ENCODE measurements at places on chromosomes 6 and 20. TPM values are rescaled to one million over a fixed set of nuclear protein-coding genes. Genes with fewer than 3 reads are reported as not detected.

The VGLL2 gene
- total RNA-seq, result not detected

The ECT2L gene
- total RNA-seq, result 0.51 TPM

The SCUBE3 gene
- total RNA-seq, result 0.61 TPM

The SKIC2 gene
- total RNA-seq, result 58.8 TPM

The CRIP3 gene
- not detected for total RNA-seq

The TBC1D32 gene
- total RNA-seq, result 10.5 TPM

The PTCRA gene
- total RNA-seq, result not detected

The AIF1 gene
- total RNA-seq, result 20.9 TPM

The TRAPPC3L gene
- not detected for total RNA-seq

DNA sequence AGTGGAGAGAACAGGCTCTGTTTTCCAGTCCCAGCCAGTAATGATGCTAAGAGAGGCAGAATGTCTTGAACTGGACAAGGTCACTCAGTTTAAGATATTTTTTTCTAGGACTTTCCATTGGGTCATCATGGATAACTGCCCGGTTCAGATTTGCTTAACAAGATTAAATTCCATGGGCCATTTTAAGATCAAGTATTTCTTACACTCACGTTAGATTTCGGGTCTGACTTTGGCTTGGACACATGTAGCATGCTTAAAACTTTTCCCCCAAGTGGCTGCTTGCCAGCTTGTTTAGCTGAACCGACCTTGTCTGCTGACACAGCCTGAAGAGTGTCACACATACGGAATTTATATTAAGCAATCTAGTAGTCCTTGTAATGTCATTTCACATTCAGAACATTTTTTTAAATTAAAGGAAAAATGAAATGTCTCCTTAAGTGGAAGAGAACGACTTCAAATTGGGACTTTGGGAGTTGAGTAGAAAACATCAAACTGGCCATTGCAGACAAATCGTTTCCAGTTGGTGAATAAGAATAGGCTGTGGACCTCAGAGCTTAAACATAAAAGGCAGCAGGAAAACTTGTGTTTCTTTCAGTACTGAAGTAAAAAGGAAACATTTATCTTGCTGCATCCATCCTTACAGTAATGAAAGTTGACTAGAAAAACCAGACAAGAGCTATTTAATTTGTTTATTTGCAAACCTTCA is 29.0 kb downstream of the ARMC2 start:
- DNase-seq, result peak; percentile 90

DNA sequence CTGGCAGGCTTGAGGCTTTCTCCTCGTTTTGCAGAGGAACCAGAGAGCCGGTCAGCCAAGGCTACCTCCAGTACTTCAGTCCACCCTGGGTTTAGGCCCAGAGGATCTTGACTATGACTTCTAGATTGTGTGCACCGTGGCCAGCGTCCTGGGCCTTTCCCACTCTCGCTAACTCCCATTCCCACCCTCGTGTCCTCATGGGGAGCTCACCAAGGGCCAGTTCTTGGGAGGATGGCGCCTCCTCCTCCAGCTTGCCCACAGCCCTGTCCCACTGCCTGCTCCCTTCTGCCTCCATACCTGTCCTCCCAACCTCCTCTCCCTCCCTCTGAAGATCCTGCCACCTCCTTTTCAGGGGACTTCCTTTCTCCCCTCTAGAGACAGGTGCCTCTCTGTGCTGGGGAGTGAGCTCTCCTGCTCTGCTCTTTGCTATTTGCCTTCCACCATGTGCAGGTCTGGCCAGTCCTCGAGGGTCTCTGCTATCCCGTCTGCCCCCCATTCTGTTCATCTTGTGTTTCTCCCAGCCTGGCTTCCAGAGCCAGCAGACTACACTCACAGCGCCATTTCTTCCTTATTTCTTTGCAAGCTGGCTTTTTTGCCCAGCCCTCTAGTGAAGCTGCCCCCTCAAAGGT is 4.4 kb upstream of the SYNJ2 start:
- DNase-seq, result no peak

- DNase-seq, result no peak
These were observed 424.7 kb downstream of the MMUT start for GRCh38 chr6:49038294-49038822.

DNA sequence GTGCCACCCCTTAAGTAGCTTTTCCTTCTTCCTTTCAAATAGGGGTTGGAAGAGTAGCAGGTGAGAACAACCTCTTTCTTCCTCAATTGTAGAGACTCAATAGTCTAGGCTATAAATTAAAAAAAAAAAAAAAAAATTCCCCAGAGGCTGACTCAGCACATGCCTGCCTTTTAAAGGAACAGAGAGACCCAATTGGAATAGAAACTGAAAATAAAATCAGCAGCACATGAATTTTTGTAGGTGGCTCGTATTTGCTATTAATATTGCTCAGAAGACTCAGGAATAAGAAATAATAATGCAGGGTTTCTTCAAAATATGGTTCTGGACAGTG is 19.3 kb downstream of the TOP1 start:
- no peak for DNase-seq

GRCh38 chr20:25310268-25310920 is 62.5 kb downstream of the PYGB start:
- peak; percentile 54 for DNase-seq

GRCh38 chr6:119671105-119671504 is 321.5 kb upstream of the MAN1A1 start:
- no peak for DNase-seq

- DNase-seq, result no peak
These were observed 145.5 kb upstream of the RNF24 start for GRCh38 chr20:4160761-4161305.

DNA sequence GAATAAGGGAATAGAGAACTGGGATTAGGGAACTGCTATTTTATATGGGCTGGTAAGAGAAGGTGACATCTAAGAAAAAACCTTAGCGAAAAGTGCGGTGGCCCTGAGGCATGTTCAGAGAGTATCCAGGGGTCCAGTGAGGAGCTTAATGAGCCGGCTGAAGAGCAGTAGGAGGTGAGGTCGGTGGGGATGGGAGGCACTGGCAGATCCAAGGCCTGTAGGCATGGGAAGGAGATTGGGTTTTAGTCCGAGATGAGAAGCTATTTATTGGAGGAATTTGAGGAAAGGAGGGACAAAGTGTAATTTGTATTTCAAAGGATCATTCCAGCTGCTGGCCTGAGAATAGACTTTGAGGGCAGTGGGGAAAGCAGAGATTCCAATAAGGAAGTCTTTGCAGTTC is 123.8 kb downstream of the QKI start:
- no peak for DNase-seq

DNA sequence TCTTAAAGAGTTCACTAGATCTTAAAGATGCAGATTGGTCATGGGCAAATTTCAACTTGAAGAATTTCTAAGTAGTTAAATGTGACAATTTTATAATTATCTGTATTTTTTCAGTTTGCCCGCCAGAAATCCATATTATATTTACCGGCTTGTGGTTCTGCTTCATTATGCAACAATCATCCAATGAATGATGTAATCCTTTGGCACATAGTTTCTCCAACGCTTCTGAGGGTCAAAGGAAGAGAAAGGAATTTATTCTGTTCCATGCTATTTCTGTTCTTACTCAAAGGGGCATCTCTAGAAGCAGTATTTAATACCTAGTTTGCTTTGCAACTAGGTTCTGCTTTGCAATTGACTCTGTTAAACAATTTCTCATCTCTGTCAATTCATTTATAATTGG is 359.3 kb upstream of the PLCB4 start:
- no peak for DNase-seq

GRCh38 chr6:68650142-68650541 is 15.1 kb downstream of the ADGRB3 start:
- no peak for DNase-seq

DNA sequence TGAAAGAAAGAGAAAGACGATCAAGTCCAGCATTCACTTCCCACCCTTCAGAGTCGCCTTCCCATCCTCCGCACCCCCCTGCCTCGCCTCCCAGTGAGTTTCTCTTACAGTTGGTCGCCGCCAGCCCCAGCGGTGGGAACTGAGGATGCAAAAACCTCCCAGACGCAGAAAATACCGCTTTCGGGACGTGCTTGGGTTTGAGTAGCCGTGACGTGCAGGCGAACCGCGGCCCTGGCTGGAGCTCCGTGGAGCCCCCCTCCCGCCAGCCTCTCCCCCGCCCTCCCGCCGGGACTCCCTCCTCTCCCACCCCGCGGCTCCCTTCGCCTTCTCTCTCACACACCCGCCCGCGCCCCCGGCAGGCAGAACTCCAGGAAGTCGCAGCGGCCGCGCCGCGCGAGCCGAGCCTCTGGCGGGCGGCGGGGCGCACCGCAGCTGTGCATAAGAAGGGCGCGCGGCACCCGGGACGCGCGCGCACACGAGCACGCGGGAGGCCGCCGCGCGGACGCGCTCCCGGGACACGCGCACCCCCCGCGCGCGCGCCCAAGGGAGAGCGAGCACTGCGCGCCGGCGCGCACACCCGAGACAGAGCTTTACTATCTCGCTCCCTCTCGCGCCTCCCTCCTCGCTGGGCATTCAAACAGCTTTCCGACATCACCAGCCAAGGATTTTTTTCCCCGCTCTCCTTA is at the start of gene ADGRB3:
Gene ADGRB3, plus strand, starts transcription at position 557 of the 686 bp plus-strand sequence. CDS start 3,394 bp downstream, outside the sequence.
- peak; percentile 85 for DNase-seq

DNA sequence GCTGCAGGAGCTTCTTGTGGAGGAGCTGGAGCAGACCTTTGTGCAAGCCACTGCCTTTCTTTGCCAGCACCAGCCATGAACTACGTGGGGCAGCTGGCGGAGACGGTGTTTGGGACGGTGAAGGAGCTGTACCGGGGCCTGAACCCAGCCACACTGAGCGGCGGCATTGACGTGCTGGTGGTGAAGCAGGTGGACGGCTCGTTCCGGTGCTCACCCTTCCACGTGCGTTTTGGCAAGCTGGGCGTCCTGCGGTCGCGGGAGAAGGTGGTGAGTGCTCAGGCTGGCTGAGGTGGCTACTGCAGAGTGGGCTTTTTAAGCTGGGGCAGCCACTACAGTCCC is 5.1 kb downstream of the LPIN3 start:
- DNase-seq, result no peak

GRCh38 chr6:40946738-40947301 is 92.2 kb downstream of the UNC5CL start:
- no peak for DNase-seq

GRCh38 chr6:83343121-83343520 is 87.7 kb downstream of the ME1 start:
- DNase-seq, result no peak

All from uterus (tissue), 4 donors.